Stimulated activated CD4-positive, alpha-beta T cell treated with anti-CD3 and anti-CD28 coated beads, Interleukin-4, amount 100 ng/mL, for 4 hours (primary cell): ENCODE measurements at places on chromosomes 4 and X.

GRCh38 chrX:426881-427280 lies 40.2 kb upstream of the PPP2R3B start:
- DNase-seq, result no peak

GRCh38 chr4:9811806-9812205 lies 30.4 kb downstream of the DRD5 start:
- DNase-seq, result no peak

GRCh38 chr4:138182838-138183426 lies 59.2 kb downstream of the SLC7A11 start:
- no peak for DNase-seq

DNA sequence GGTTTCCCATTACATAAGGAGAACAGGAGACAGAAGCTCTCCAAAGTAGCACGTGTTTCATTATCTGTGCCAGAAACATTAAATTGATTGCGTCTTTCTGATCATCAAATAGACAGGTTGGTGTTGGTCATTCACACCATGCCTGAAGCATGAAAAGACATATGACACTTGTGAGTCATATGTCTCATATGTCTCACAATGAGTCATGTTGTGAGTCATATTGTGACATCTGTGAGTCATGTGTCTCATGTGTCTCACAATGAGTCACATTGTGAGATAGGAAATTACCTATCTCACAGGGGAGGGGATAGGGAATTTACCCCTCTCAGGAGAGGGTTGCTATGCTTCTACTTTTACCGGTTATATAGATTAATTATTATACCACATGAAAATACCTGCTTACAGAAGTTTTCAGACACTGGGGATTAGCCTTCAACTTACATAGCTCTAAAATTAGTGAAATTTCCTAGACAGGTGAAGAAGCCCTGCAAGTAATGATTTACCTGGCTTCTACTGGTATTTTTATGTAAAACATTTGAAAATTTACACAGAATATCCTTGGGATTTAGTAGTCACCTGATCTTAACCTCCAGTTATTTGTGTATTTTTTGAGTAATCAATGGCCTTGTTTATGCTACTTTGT lies 80.8 kb downstream of the NPFFR2 start:
- no peak for DNase-seq

DNA sequence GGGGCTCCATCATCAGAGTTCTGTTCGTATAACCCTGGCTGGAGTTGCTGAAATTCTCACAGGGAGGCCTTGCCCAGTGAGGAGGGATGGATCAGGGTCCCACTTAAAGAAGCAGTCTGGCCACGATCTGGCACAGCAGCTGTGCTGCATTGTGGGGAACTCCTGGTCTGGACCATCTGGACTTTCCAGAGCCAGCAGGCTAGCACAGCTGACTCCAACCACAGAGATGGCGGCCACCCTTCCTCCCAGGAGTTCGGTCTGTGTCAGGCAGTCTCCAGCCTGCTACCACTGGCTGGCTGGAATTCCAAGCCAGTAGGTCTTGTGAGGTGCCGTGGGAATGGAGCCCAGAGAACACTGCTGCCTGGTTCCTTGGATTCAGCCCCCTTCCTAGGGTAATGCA lies 62.0 kb downstream of the SLAIN2 start:
- no peak for DNase-seq

DNA sequence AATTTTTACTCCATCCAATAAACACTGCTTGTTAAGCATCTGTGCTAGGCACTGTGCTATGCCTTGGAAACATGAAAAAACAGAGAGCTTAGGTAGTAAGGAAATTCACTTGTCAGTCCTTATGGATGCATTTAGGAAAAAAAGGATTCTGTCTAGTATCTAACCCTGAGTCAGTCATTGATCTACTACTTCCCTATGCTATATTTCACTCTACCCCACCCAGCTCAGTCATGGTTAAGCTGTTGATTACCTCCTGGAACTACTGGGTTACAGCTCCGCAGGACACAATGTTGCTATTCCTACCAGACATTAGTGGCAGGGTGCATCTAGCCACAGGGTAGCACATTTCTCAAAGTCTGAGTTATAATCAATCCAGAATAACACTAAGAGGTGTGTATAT lies 2.9 kb upstream of the USP53 start:
- no peak for DNase-seq

DNA sequence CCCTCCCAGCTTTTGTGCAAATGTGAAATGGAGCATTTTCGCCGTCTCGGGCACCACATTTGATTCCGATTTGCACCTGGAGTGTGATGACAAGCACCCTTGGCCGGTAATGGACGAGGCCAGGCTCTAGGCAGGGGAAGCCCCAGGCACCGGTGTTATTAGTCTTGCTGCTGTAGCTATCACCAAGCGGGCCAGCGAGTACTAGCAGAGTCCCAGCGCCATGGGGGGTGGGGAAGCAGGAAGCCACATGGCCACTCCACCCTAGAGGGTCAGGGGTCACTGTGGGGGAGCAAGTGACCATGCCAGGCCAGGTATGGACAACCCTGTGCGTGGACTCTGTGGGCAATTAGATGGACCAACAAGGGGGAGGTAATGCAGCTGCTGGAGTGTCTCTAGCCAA lies 88.8 kb downstream of the CPZ start:
- no peak for DNase-seq

GRCh38 chrX:103697687-103698086 lies 11.2 kb upstream of the MORF4L2 start:
- no peak for DNase-seq

- DNase-seq, result no peak
These were observed 281.4 kb upstream of the FRG1 start for GRCh38 chr4:189659287-189659686.

- DNase-seq, result no peak
These were observed 36.7 kb upstream of the HDAC8 start for GRCh38 chrX:72609313-72609712.

GRCh38 chrX:72313707-72314641 lies 8.3 kb upstream of the CITED1 start:
- DNase-seq, result no peak

GRCh38 chr4:1819284-1819683 lies 26.2 kb downstream of the FGFR3 start:
- DNase-seq, result no peak

DNA sequence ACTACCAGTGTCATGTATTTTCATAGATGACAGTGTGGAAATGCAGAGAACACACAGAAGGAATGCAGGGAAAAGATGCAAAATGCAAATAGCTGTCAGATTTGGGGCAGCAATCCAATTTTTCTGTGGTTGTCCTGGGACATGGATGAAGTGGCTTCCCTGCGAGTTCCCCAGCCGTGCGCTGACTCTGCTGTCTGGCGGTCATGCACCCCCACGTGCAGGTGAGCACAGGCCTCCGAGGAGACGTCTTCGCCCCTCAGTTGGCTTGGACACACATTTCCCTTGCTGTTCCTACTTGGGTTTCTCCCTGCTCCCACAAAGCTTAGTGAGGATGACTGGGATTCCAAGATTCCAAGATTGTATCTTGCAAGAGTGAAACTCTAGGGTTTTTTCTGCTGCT lies 24.4 kb downstream of the BLOC1S4 start:
- DNase-seq, result no peak

GRCh38 chr4:145840162-145840768 lies 98.4 kb downstream of the ZNF827 start:
- DNase-seq, result no peak

DNA sequence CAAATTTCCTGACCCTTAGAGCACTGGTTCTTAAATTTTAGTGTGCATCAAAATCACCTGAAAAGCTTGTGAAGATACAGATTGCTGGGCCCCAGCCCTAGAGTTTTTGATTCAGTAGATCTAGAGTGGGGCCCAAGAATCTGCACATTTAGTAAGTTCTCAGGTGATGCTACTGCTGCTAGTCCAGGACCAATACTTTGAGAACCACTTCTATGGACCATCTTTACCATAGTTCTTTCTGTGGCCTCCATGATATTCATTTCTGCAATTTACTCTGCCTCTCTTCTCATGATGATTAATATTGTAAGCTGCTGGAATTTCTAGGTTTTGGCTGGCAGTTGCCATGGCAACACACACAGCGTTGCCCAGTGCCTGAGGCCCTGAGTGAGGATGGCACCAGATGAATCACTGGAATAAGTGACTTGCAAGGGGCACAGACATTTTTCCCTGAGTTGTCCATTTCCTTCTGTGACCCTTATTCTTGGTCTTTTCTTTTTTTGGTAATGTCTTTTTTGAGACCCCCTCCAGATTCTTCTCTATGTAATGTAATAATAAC lies 83.6 kb downstream of the PPP1R2C start:
- no peak for DNase-seq

DNA sequence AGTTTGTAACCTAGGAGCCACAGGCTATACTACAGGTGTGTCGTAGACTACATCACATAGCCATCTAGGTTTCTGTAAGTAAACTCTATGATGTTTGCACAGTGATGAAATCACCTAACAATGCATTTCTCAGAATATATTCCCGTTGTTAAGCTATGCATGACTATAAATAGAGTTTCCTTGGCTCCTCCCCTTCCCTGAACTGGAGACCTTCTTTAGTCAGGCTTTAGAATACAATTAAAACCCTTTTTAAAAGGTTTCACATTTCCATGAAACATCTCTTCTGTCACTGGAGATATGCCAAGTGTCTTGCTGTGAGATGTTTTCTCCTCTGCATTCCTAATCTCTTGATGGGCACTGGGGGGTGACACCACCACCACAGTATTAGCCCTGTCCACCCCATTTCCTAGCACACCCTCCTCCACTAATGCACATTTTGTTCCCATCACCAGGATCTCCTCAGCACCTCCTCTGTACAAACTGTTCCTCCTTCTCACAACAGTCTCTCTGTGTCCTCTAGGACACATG lies 334.6 kb upstream of the CPEB2 start:
- no peak for DNase-seq

DNA sequence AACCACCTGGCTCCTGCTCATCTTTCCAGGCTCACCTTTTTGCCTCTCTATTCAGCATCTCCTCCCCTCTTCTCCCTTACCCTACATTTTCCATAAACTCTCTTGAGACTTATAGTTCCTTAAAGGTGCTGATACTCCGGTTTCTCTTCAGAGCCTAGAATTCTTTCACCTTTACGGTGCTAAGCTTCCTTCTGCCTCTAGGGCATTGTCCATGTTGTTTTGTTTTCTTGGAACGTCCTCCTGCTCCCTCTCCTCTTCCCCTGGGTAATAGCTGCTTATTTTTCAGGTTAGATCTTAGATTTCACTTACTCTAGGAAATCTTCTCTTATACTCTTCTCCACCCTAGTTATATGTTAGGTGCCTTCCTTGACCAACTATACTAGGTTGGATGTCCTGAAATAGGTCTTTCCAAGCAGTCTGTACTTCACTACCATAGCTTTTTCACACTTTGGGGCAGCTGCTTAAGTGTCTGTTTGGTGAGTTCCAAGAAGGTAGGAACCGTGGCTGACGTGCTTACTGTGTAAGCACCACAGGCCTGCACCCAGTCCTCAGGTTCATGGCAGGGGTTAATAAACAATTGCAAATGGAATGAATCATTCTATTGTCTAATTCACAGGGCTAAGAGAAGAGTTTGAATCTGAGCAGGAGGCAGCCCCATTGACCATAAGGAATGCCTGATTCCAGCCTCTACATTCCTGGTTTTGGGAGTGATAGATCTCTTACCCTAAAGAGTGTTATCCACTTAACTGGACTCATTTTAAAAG lies 227.5 kb downstream of the MGST2 start:
- no peak for DNase-seq

GRCh38 chr4:96676754-96677435 lies 837.0 kb downstream of the PDHA2 start:
- DNase-seq, result no peak

- DNase-seq, result no peak
These were observed 73.8 kb downstream of the SEC24D start for GRCh38 chr4:118762155-118762554.

DNA sequence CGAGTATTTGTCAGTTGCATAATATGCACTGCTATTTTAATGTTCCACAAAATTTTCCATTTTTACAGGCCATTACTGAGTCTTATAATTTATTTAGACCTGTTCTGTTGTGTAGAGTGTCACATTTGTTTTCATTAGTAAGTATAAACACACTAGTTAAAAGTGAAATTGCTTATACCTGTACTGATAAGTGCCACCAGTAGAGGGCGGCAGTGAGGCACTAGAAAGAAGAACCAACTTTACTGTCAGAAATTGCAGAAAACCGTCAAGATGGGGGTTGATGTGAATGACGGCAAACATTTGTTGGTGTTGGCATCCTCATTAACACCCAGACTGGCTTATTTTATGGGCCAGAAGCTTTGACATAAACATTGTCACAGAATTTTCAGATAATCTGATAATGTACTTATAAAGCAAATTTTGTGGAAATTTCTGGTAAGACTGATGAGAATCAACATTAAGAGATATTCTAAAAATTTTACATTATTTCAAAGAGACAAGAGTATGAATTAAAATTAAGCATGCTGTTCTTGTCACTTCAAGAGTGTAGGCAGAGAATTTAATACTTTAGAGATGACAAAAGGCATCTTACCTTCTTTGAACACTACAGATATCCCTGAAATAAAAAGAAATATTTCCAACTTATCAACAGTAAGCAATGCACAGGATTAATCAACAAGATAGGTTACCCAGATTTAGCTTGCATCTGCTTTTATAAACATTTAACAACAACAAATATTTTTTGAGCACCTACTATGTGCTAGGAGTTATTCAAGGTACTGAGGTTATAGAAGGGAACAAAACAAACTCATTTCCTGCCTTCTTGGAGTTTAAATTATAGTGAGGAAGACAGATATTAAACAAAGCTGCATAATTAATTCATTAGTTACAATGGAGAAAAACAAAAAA lies 24.9 kb downstream of the ALPK1 start:
- peak; percentile 71 for DNase-seq

DNA sequence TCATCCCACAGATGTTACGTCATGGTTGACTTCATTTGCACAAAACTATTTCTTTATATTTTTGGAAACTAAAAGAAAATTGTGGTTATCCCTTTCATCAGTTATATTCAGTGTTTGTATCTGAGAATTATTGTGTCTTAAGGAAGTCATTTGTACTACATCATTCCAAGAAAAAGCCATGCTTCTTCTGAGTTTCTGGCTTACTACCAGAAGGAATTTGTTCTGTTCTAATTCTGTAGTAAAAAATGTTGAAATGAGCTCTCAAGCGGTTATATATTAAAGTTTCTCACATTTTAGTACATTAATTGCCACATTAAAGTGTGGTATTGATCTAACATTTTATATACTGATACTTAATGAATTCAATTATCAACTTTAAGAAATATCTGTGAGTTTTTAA lies 1844.5 kb downstream of the PCDH7 start:
- no peak for DNase-seq

DNA sequence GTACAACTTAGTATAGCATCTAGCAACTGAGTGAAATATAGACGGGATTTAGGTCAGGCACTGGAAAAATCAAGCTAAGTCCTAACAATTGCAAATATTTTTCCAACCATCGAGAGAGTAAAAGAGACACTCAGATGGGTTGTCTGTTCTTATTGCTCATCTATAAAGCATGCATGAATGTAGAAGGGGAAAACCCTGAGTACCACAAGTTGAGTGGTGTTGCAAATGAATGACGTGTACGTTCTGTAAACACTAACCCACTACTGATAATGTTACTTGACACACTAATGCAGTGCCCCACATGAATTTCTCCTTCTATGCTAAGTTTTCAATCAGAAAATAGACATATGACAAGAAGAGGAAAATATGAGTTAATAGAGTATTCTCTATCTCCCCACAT lies 211.2 kb downstream of the COX18 start:
- DNase-seq, result no peak

GRCh38 chr4:100736641-100737451 lies 219.0 kb upstream of the EMCN start:
- DNase-seq, result no peak

GRCh38 chrX:12309040-12309743 lies 170.9 kb downstream of the FRMPD4 start:
- no peak for DNase-seq

- DNase-seq, result no peak
These were observed 3.7 kb upstream of the PNMA3 start for GRCh38 chrX:153052534-153052933.
